ENCODE measurements at places on chromosomes 5 and 9.

- DNase-seq, result no peak
Measured at GRCh38 chr5:6585168-6585567, 47.7 kb downstream of the NSUN2 start.

DNA sequence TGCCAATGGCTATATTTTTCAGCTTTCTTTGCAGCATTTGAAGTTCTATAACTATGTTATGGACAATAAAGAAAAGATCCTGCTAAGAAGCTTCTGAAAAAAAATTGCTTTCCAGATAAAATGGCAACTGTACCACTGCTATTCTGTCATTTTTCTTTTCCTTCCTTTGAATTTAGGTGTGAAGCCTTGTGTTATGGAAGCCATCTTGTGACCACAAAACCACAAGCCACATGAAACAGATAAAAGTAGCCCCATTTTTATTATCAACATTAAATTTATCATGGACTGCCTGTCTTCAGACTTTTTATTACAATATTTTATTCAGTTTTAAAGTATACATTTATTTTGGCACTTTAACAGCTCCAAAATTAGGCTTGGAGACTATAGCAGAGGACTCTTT, 289.9 kb upstream of the ACTBL2 start:
- DNase-seq, result no peak

DNA sequence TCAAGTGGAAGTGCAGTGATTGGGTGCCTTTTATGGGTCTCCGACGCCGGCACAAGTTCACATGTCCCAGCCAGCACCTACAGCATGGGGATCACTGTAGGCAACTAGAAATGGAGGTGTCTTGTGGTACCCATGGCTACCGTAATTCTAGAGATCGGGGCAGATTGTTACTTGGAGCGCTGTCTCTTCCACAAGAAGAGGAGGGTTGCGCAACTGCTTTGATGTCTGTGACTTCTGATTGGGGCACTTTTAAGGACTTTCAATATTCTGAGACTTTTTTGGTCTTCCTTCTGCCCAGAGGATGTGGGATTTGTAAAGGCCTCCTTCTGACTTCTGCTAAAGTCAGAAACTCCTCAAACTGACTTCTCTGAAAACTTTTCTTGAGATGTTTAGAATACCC, 41.9 kb downstream of the GLRX start:
- no peak for DNase-seq

DNA sequence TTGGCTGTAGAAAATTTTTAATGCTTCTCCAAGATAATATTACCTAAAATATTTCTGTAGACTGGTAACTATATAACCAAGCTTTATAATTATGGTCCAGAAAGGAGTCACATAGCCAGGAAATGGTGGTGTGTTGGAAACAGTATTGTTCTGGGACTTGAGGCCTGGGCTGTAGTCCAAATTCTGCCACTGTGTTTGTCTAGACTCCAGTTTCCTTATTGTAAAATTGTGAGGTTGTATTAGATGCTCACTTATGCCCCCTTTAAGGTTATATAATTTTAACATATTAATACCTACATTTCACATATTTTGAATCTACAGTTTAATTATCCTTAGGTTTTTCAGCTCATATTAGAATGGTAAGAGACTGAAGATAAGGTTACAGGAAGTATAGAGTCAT, 42.4 kb downstream of the STX17 start:
- DNase-seq, result no peak

DNA sequence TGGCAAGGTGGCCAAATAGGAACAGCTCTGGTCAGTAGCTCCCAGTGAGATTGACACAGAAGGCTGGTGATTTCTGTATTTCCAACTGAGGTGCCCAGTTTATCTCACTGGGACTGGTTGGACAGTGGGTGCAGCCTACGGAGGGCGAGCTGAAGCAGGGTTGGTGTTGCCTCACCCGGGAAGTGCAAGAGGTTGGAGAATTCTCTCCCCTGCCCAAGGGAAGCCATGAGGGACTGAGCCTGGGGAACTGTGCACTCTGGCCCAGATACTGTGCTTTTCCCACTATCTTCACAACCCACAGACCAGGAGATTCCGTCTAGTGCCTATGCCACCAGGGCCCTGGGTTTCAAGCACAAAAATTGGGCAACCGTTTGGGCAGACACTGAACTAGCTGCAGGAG, 61.0 kb downstream of the TNFSF8 start:
- no peak for DNase-seq

GRCh38 chr9:74277532-74277931, 219.6 kb upstream of the RORB start:
- DNase-seq, result peak; percentile 51

- no peak for DNase-seq
Measured at GRCh38 chr9:69379270-69379982, 54.4 kb downstream of the ENTREP1 start.

DNA sequence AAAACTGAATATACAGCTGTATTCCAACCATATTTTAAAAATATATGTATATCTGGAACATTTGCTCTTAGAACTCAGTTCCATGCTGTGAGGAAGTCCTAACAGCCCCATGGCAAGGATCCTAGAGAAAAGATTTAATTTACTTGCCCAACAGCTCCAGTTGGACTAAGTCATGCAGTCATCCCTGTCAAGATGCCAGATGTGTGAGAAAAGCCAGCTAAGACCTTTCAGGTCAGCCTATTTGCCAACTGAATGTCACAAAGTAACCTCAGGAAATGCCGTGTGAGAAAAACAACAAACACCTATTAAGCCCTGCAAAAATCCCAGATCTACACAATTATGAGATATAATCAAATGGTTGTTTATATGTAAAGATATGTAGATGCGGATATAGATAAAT, 416.3 kb downstream of the NR2F1-AS1 start:
- DNase-seq, result no peak

DNA sequence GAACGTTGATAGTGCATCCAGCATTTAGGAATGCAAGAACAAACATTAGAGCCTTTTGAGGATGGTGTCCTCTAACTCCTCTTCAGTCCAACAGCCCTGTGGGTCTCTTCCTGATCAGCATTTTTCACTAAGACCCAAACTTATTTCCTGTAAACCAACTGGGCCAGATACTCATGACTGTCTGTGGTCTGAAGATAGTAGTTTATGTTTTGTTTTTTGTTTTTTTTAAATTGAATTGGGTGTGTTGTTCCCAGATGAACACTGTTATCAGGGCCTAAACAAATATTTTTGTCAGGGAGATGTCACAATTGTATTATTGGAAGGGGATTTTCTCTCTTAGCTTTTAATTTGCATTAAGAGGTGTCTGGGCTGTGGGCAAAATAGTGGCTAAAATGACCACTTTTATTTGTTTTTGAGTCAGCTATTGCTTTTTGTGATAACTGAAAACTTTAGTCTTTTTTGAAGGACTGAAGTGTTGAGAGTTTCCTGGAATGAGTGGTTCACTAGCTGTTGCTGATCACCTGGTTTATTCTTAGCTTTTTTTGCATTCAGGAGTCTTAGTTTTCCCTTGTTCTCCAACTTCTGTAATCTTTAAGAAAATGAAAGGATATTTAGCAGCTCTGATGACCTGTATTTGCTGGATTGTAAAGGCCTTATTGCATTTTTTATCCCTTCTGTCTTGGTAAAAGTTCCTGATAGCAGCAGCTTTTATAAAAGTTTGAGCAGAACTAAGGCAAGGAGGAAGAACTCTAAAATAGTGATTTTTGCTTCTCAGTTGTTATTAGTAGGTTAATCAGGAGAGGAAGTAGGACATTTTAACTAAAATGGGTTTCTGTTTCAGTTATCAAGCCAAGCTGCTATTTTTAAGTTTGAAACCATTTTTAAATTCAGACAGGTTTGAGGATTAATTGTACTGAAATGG, 5.5 kb downstream of the MAN2A1 start:
- DNase-seq, result no peak
